Activated T-cell treated with anti-CD3 and anti-CD28 coated beads for 24 hours (primary cell): ENCODE measurements at places on chromosomes 2 and 18.

- DNase-seq: no peak
Measured at GRCh38 chr2:96552315-96553175, 16.0 kb downstream of the ARID5A start.

DNA sequence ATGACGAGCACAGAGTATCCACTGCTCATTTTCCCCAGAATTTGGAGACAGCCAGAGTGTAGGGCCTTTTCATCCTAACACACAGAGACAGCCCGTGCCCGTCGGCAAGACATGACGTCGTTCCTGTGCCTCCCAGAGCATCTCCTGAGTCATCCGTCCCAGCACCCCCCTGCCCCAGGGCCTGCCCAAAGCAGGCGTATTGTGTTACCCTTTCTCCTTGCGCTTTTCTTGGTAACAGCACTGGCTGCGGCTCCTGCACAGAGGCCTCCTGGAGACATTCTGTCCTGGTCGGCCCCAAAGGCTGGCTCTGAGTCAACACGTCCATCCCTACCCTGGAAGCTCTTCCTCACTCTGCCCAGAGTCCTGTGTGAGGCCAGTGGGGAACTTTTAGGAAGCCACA lies 217.1 kb downstream of the KLHL29 start:
- DNase-seq: no peak

DNA sequence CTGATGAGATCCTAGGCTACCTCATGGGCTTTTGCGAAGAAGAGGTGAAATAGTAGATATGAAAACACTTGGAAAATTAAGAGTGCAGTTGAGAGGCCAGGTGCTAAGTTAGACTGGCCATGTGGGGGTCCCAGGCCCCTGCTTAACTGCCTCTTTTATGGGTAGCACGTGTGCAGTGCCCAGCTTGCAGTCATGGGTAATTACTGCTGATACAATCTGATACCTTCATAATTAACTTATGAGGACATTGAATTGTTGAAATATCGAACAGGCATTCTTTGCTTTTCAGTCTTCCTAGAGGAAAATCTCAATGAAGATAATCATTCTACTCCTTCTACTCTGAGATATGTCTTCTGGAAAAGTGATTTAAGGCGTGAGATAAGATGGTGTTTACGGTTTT lies 11.6 kb downstream of the TRAF3IP1 start:
- no peak for DNase-seq

GRCh38 chr18:51370996-51371395 lies 173.5 kb upstream of the MEX3C start:
- no peak for DNase-seq

GRCh38 chr2:230757476-230757875 lies 44.8 kb downstream of the CAB39 start:
- no peak for DNase-seq

DNA sequence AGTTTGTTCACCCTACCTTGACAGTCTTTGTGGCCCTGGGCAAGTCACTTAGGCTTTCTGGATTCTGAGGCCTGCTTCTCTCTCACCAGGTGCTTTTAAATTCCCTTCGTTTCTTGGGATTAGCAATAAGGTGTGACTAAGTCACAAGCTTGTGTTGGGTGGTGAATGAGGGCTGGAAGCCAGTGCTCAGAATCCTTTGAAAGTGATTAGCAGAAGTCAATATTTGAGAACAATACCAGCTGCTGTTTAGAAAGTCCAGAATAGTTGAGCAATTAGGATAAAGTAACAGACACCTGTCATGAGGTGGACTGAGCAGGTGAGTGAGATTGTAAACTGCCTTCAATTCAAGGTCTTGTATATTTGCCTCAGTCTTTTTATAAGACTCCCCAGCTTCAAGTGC lies 19.3 kb upstream of the MGAT5 start:
- DNase-seq: no peak

DNA sequence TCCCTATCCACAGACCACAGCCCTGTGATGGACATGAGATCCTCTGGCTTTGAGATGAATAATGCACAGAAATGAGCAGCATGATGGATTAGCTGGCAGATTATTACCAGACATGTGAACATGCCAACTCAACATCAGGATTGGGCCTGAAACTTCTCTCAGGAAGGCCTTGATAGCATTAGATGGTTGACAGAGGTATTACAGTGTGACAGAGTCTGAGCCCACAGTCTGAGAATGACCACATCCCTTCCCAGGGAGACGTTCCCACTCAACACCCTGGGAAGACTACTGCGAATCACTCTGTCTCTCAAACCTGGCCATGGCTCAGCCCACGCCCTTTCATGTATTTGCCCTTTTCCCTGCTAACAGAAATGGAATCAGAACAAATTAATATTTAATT lies 66.9 kb downstream of the BCL11A start:
- no peak for DNase-seq

- no peak for DNase-seq
Measured at GRCh38 chr18:48829443-48830149, 121.2 kb downstream of the SMAD7 start.

DNA sequence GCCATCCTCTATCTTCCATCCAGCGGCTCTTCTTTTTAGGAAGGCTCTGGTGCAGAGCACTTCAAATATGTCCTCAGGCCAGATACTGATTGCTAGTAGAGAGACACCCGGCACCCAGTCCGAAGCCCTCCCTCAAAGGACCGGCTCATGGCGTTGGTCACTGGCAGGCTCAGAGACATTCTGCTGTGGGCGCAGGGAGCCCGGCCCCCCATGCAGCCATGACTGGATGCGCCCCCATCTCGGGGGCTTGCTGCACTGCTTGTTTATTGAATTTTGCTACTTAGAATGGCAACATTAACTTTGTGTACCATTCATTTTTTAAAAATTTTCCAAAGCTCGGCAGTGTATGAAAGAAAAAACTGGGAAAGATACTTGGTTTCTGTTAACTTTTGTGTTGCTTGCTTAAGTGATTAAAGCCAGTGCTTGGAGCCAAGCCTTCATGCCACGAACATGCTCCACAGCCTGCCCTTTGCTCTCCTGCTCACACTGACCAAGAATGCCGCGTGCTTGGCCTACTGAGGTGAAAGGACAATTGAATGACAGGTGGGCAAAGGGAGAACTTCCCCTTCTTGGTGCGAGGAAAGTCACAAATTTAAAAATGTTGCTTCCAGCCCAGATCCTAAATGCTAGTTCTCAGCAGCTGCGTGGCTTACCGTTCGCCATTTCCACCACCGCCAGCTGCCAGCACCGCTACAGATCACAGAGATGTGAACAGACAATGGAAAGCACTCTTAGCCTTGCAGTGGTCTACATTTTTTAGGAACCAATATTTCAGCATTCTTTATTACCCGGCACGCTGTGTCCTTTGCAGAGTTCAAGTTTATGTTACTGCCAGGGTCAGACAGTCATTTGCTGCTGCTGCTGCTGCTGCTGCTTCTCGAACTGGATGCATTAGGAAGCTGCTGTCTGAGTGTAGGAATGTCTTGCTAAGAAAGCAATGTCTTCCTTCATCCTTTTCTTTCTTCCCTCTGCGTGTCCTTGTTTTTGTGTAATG lies 76.7 kb downstream of the FAM210A start:
- no peak for DNase-seq

DNA sequence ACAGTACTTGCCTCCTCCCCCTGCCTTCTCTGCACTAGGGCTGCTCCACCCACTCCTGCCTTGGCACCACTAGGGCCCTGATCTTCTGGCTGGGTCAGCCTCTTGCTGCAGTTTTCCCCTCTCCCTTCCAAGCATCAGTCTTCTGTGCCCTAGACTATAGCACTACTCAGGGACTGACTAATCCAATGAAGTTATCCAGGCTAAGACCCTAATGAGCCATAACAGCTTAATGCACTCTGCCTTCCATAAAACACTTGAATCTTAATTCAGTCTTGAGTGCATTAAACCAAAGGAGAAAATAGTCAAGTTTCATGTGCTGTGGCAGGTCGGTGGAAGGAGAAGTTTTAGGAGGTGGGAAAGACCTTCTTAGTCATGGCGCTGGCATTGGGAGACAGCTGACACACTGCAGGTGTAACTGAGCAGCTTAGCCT lies 95.7 kb downstream of the BIN1 start:
- DNase-seq: no peak

- DNase-seq: no peak
Measured at GRCh38 chr2:201135386-201135785, 19.4 kb downstream of the CFLAR start.

- DNase-seq: no peak
Measured at GRCh38 chr2:69307579-69308064, 79.4 kb downstream of the GFPT1 start.

DNA sequence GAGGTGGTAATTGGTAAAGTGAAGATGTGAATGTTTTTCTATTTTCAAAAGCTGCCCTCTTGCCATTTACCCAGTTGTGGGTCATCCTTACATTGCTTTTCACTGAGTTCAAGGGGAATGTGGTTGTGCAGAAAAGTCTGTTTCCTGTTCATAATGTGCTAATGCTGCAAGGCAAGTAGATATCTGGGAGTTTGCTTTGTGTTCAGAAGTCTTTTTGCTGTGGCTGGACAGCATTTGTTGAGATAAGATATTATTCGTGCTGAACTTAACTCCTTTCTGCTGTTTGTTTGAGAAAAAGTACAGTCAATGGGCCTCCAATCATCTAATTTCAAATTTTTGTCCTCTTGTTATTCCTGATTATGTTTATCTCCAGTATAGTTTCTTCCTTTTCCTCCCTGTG lies 263.2 kb downstream of the LTBP1 start:
- DNase-seq: no peak

- no peak for DNase-seq
Measured at GRCh38 chr2:20707601-20708000, 40.7 kb downstream of the GDF7 start.

DNA sequence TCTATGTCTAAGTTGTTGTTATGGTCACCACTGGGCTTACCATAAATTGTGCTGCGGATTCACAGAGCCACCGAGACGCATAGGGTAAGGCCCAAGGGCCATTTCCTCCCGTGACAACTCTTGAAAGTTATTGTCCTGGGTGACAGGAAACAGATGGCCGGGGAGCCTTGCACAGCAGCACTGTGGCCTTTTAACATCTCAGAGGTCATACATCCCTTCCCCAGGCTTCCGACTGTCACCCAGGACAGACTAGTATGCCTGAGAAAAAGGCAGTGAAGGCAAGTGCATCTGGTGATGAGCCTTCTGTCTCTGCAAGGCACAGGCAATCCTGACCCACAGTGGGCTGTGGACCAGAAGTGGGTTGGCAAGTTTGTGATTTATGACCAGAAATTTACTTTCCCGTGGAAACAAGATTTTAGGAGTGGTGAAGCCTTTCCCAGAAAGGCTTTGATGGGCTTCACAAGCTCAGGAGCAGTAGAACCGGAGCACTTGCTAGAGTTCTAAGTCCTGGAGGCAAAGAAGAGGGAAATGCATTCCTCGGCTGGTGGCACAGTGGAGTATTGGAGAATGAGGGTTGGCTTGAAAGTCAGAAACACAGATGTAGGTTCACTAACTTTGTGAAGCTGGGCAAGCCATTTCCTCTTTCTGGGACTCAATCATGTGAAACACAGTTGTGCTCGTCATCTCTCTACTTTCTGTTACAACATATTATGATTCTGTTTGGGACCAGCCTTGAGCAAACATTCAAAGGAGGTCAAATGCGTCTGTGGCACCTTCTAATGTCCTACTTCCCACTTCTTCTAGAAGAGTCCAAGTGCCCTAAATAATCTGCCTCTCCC lies 2.0 kb upstream of the CAPN14 start:
- no peak for DNase-seq
